ENCODE measurements at places on chromosomes 11 and 22.

DNA sequence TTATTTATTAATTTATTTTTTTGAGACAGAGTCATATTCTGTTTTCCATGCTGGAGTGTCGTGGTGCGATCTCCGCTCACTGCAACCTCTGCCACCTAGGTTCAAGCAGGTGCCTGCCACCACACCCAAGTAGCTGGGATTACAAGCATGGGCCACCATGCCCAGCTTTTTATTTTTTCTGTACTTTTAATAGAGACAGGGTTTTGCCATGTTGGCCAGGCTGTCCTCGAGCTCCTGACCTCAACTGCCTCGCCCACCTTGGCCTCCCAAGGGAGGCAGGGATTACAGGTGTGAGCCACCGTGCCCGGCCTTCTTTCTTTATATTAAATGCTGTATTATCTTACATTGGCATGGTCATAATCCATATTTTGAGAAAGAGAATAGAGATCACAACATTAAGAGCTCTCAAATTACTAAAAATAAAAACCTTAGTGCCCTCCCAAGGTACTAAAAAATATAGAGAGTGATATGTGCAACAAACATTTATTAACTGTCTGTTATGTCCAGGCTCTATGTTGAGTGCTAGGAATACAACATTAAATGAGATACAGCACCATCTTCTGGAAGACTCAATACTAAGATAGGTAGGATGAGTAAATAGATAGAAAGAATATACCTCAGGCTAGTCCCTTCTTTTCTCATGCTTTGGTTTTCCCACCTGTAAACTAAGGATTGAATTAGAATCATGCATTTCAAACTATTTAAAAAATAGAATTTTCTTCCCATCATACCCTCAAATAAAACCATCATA is 84.1 kb downstream of the BBOX1 start:
- peak; percentile 29 for DNase-seq

DNA sequence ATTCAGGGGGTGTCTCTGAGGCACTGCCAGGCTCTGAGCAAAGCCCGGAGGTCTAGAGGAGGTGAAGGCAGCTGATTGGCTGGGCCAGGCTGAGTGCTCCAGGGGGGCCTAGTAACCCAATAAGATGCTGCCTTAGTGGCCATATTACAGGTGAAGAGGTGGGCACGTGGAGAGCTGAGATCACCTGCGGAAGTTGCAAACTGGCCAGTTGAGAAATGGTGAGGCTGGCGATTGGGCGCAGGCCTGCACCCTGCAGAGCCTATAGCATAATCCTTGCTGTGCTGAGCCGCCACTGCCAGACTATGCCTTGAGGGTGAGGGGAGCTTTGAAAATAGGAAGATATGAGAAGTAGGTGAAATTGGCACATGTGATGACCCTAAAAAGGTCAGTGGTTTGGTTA is 21.7 kb downstream of the DERL3 start:
- no peak for DNase-seq

GRCh38 chr11:57904376-57904775 is 119.3 kb upstream of the OR9Q1 start:
- DNase-seq = no peak

GRCh38 chr11:80173371-80174136 is 732.7 kb upstream of the TENM4 start:
- DNase-seq = no peak

GRCh38 chr11:70063121-70063520 is 15.0 kb upstream of the ANO1 start:
- DNase-seq = no peak

GRCh38 chr11:62726156-62726914 is 922 bp downstream of the HNRNPUL2 start:
- no peak for DNase-seq

DNA sequence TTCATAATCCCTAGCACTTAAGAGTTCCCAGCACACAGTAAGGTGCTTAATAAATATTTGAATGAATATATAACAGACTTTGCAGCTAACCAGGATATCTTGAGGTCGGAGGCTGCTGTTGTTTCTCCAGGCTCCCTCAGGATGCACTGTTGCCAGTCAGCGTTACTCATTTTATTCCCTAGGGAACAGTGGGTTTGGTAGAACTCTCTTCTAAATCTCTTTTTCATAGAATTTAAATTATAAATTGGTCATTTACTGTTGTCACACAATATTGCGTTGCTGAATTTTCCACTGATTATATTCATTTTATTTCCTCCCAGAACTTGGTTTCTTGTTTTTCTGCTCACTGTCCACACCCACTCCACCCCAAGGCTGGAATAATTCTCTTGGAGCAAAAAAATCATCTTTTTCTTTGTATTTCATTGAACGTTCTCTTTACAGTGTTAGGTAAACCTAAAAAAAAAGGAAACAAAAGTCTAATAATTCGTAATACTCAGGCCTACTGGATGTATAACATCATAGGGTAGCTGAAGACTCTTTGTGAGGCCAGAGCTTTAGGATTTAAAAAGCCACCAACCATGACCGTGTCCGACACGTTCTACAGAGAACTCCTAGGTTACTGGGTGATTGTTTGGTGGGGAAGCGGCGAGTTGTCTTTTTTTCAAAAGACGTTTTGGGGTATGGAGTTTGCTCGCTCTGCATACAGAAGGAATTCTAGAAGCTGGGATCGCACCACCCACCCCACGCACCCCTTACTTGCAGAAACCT is 766 bp upstream of the CAPRIN1 start:
- DNase-seq = peak; percentile 30

GRCh38 chr11:128467610-128468041 is 119.7 kb downstream of the ETS1 start:
- DNase-seq = peak; percentile 99

DNA sequence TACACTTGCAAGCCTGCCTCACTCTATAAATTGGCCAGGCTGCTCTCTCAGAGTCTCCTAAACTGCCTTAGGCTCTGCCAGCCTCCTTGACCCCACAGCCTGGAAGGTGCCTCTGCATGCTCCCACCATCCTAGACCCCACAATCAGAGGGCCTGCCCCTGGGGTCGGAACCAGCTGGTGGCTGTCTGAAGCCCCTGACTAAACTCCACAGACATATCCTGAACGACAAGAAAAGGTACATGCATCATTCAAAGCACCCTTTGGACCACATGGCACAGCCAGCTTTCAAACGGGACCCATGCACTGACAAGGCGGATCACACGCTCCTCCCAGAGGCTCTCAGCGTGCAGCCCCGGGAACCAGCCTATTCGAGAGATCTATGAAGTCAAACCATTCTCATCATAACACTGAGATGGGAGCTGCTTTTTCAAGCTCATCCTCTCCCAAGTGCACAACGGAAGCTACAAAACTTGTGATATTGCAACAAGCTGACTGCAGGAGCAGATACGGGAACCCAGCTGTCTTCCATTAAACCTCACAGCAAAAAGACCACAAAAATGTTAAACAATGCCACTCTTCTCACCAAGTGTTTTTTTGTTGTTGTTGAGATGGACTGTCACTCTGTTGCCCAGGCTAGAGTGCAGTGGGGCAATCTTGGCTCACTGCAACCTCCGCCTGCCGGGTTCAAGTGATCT is 8.1 kb downstream of the SHANK2 start:
- no peak for DNase-seq

- DNase-seq = no peak
These were observed 76.9 kb upstream of the ANO1 start for GRCh38 chr11:70001246-70001645.

- no peak for DNase-seq
These were observed 47.8 kb upstream of the PTPRJ start for GRCh38 chr11:47932544-47932943.

GRCh38 chr11:91220476-91221202 is 997.8 kb upstream of the CHORDC1 start:
- DNase-seq = no peak

- no peak for DNase-seq
These were observed 38.0 kb downstream of the TMEM123 start for GRCh38 chr11:102414559-102414958.

DNA sequence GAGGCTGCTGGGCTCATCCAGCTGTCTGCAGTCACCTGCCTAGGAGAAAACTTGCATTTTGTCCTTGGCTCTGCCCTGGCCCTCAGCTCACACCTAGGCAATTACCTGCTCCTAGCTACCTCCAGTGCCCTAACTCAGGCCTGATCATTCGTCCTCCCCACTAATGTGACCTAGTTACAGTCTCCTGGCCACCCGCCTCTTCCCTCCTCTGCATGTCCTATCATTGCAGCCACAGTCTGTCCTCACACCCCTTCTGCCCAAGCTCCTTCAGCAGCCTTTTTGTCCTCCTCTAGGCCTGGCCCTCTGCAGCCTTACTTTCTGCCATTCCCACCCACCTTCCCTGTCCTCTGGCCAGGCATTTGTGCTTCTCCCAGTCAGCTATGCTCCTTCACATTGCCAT is 17.7 kb upstream of the CCDC134 start:
- no peak for DNase-seq

DNA sequence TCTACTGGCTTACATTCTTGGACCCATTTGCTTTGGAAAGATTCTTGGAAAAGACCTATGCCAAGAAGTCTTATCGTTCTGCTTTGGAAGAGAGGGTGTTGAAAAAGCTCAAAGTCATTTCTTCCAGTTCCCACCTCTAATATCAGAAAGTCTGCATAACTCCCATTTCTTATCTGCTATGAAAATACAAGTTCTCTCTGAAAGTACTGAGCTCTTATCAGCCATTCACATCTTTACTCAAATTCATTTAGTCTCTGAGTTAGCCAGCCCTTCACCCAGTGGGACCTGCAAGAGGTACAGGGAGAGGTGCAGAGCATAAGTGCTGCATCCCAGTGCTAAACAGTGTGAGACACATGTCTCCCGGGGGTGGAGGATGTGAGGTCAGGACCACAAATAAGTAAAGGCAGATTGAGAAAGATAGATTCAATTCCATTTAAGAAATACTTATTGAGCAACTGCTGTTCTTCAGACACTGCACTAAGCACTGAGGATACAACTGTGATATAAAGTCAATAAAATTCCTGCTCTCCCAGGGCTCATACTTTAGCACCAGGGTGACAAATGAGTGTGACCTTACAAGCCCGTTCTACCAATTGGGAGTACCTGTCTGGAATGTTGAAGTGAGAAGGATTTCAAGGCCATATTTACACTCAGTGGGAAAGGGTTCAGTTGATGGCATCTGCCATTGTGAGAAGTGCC is 76.7 kb downstream of the PISD start:
- no peak for DNase-seq

- no peak for DNase-seq
These were observed 75.2 kb downstream of the MN1 start for GRCh38 chr22:27726331-27726685.

DNA sequence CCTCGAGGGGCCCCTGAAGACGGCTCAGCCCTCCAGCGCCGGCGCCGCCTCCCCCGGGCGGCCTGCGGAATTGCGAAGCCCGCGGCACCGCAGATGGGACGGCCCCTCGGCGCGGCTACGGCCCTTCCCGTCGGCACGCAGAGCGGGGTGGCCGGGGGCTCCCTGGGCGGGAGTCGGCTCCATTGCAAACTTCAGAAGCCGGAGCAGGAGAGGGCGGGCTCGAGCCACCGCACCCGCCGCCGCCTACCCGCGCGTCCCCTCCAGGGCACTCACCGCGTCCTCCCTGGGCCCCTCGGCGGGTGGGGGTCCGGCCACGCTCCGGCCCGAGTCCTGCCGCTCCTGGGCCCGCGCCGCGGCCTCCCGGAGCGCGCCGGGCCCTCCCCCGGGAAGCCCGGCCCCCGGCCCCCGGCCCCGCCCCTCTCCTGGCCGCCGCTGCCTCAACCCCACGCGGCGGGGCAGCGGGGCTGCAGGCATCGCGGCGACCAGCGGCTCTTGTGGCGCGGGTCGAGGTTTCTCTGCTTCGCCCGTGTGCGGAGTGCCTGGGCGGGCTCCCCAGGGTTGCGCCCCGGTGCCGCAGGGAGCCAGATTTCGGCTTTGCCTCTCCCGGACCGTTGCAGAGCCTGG is at the start of gene PACSIN3:
Gene PACSIN3, minus strand, starts transcription at position 359 of the 624 bp plus-strand sequence. CDS start 3,707 bp downstream, outside the sequence.
- peak; percentile 69 for DNase-seq

GRCh38 chr11:70872955-70873735 is 379.2 kb downstream of the SHANK2 start:
- no peak for DNase-seq

- DNase-seq = no peak
These were observed 36.1 kb downstream of the GNB1L start for GRCh38 chr22:19818324-19819207.

- no peak for DNase-seq
These were observed 13.1 kb downstream of the WNT11 start for GRCh38 chr11:76193219-76193618.

GRCh38 chr11:61754534-61755482 is 2.4 kb downstream of the MYRF start:
- no peak for DNase-seq

DNA sequence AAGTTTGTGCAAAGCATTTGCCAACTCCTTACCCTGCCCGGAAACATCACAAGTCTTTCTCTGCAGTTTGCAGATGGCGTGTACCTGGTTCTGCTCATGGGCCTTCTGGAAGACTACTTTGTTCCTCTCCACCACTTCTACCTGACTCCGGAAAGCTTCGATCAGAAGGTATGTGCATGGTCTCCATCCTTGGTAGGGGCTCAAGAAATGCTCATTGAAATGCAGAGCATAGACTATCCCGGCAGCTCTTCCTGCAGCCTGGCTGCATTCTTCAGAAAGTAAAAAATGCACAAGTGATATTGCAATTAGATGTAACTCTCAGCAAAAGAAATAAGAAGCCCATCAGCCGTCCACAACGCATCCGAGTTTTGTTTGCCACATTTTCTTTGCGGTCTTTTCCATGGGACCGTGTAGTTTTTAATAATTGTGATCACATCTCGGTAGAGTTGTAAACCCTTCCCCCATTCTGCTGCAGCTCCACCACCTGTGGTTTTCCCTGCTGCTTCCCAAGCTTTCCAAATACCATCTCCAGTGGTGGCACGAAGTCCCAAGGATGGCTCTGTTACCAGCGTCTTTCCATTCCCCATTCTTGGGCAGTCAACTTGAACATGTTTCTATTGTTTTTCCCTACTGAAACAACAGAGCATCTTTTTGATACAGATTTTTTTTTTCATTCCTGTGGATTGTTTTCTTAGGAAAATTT is 22.7 kb upstream of the PARVG start:
- DNase-seq = no peak

- DNase-seq = no peak
These were observed 15.7 kb upstream of the TH start for GRCh38 chr11:2187280-2187707.

DNA sequence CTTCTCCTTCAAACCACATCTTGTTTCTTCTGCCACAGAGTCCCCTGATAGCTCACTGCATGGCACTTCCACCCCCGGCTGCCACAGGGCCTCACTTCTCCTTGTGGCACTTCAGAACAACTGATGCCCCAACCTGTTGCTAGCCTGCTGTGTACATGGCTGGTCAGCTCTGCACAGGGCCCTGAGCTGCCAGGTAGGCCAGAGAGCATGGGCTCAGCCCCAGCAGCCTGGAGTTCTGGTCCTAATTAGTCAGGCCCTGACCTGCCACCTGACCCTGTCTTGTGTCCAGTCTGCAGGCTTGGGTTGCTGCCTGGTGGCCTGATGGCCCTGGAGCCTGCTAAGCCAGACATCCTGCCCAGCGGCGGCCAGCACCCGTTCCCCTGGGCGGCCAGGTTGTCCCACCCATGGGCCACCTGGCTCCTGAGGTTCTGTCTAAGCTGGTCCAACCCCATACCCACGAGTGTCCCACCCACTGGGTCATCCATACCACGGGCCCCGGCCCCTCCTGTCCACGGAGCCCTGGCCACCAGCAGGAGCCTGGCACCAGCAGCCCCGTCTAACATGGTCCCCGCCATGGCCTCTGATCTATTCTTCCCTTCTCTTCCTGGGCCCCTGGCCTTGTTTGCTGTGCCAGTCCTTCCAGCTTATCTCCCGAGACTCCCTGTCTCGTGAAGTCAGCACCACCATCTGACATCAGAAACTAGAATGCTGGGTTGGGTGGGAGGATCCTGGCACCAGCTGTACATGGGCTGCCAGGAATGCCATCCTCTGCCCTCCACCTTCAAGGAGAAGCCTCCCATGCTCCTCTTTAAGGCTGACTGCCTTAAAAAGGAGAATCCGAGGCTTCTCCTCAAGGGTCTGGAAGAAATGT is 3.1 kb upstream of the CERK start:
- no peak for DNase-seq
